ENCODE measurements at places on chromosomes 2 and 18.

GRCh38 chr2:142681952-142682351 is 195.5 kb upstream of the KYNU start:
- no peak for DNase-seq

DNA sequence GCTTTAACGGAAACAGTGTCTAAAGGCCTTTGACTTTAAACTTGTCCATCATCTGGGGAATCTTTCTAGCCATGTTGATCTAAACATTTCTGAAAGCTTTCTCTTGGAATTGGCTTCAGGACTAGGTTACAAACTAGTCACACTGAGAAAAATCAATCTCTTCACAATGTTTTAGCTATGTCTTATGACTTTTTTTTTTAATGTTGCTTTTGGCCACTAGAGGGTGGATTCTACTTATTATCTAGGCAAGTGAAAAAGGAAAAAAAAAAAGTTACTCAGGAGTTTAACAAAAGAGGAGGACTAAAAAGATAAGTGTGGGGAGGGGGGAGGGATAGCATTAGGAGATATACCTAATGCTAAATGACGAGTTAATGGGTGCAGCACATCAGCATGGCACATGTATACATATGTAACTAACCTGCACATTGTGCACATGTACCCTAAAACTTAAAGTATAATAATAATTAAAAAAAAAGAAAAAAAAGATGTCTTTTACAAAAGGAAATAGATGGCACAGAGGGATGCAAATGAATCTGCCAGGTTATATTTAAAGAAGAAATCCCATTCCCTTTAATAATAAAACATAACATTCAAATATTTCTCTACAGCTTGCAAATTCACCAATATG is 160.4 kb upstream of the PID1 start:
- no peak for DNase-seq

GRCh38 chr18:60471652-60472051 is 99.1 kb upstream of the MC4R start:
- no peak for DNase-seq

GRCh38 chr2:203690441-203691047 is 15.9 kb upstream of the CD28 start:
- no peak for DNase-seq

- no peak for DNase-seq
These were observed 38.8 kb downstream of the LIMS1 start for GRCh38 chr2:108573061-108573460.

DNA sequence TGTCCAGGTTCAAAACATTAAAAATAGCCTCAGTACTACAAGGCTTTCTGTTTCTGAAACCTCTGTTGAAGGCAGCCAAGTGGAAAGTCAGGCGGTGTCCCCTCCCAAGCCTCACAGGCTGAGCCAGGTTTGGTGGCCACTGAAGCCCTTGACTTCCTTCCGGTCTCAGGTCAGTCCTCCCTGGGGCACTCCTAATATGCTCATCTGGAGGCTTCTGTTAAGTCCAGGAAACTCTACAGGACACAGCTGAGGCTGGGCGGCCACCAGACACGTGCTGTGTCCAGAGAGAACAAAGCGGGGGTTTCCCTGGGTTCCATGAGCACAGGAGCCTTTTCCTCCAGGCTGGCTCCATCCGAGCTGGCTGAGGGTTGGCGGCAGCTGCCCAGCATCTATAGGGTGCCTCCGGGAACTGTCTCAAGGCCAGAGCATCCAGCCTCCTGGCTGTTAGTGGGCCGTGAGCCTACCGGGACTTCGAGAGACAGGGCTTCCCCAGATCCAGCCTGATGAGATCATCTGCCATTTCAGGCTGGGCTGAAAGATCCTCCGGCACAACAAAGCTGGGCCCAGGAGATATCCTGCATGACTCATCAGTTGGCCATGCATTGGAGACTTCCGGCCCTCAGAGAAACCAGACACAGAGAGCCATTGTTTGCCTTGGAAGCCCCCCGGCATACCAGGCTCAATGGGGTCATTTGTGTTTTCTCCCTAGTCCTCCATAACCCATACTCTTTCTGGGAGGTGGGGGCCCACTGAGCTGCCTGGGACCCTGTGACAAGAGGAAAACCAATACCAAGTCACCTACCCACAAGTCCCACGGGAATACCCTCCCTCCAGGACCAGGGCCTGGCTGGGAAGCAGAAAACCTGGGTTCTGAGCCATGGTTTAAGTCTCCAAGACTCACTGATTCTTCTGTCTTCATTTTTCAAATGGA is 71.7 kb downstream of the HS1BP3 start:
- no peak for DNase-seq

DNA sequence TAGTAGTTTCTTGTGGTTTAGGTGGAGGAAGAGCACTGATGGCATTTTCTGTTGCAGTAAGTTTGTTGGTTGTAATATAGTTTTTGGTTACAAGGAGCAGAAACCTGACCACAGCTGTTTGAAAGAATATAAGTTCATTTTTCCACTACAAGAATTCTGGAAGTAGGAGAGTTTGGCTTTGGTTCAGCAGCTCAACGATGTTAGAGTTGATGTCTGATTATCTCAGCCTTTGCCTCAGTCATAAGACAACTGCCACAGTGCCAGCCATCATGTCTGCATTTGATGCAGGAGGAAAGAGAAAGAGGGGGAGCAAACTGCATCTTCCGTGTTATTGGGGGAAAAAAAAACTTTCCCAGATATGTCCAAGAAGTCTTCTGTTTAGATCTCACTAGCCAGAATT is 119.1 kb downstream of the LYPD1 start:
- no peak for DNase-seq

GRCh38 chr2:151217343-151217742 is 44.3 kb downstream of the RBM43 start:
- no peak for DNase-seq

- no peak for DNase-seq
These were observed 399.8 kb downstream of the TMEM182 start for GRCh38 chr2:103161456-103162289.

DNA sequence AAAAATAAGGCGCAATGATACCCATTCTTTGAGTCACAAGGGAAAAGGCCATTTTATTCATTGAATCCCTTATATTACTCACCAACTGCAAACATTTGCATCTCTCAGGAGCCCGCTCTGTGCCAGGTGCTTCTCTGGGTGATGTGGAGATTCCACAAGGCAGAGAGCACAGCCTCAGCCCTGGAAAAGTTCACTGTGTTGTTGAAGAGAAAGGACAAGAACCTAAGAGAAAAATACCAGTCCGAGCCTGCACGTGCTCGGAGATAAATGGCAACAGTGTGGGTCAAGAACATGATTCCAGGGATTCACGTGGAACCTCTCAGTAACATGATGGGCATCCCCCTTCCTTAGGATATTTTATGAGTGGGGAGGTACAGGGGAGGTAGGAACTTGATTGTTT is 11.8 kb downstream of the GNAL start:
- DNase-seq = no peak

- DNase-seq = peak; percentile 37
These were observed 155.1 kb upstream of the RASGRP3 start for GRCh38 chr2:33321236-33321771.

GRCh38 chr2:66253066-66253465 is 181.9 kb upstream of the MEIS1 start:
- DNase-seq = no peak

DNA sequence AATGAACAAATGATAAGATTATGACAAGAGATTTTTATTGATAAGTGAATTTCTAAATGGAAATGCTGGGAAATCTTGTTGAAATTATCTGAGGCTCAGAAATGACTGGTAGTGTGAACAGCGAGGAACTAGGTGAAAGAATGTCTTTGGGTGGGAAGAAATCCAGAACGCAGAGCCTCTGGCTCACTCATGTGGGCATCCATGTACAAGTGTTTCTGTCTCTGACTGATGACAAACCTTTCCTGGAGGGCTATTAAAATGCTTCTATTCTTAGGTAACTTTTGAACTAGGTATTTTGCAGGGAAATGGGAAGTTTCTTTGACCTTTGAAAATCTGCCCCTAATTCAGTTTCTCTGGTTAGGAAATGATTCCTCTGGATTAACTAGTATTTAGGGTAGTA is 598.6 kb downstream of the SLC4A3 start:
- DNase-seq = no peak

DNA sequence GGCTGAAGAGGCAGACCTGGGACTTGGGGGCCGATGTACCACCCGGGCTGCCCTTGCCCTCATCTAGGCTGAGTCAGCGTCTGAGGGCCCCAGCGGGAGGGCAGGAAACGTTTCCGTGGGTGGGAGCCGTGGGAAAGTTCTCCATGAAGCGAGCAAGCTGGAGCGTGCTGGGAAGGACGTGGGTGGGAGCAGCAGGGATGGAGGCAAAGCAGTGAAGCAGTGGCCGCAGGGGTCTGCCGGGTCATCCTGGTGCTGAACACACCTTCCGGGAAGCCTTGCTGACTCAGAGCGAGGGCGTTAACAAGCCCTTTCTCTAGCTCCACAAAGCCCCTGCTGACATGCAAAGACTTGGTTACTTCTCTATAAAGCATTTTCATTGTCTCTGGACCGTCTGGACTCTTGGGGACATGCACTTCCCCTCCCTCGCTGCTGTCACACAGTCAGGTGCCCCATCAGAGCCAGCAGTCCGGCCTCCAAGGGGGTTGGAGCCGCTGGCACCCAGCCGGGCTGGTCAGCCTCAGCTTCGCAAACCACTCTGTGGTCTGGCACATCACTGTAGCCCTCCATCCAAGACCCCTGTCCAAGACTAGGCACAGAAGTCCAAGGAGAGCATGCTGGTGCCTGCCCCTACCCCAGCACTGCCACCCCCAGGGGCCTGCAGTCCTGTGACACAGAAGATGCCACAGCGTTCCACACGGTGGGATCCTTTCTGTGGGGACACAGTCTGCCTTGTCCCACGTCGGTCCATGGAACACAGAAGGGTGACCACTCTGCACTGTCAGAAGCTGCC is 115.1 kb upstream of the GPC1 start:
- no peak for DNase-seq

GRCh38 chr18:31209041-31209440 is 46.4 kb upstream of the DSC1 start:
- DNase-seq = no peak

GRCh38 chr2:76965772-76966171 is 556.4 kb downstream of the LRRTM4 start:
- no peak for DNase-seq

DNA sequence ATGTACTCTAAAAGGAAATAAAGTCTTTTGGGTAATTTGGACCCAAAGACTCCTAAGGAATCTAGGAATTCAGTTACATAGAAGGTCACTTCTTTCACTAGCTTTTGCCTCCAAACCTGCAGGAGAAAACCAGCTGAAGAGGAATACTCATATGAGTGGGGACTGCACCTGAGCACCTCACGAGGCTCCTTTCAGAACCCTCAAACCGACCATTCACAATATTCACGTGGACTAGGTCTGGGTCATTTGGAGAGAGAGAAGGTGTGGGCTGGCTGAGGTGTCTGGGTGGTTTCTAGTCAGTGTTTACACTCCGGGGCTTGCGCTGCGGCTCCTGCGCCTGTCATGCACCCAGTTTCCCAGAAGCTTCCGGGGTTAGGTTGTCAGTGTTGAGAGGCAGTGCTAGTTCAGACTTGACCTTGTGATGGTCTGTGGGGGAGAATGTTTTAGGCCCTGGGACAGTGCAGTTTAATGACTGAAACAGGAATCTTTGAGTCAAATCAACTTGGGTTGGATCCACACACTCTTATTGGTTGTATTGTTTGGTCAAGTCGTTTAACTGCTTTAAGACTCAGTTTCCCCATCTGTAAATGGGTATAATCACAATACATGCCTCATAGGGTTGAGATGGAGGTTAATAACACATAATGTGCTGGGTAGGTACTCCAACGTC is 78.4 kb downstream of the LIMS1 start:
- DNase-seq = peak; percentile 8

DNA sequence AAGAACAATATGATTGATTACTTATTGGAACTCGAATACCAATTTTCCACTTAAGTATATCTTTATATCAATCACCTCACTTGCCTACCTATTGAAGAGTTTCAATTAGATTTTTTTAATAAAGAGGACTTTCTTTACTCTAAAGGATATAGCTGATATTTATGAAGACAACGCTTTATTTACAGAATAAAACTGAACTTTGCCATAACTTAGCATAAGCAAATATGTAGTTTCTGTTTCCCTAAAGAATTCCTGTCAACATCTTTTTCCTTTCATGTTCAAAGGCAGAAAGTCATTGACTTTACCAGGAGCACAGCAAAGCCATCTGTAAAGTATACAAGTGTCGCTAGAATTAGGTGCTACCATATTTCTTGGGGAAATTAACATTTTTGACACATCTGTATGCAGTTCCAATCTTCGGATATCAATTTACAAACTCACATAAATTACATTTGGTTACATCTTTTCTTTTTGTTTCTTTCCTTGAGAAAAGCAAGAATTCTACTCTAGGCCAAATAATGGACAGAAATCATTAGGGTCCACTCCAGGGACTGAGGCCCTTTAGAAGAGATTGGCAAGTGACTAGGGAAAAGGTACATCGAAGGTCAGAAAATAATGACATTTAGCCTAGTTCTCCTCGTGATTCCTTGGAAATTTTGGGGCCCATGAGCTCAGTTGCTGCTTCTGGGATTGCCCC is 7.5 kb upstream of the SCN1A start:
- DNase-seq = no peak

DNA sequence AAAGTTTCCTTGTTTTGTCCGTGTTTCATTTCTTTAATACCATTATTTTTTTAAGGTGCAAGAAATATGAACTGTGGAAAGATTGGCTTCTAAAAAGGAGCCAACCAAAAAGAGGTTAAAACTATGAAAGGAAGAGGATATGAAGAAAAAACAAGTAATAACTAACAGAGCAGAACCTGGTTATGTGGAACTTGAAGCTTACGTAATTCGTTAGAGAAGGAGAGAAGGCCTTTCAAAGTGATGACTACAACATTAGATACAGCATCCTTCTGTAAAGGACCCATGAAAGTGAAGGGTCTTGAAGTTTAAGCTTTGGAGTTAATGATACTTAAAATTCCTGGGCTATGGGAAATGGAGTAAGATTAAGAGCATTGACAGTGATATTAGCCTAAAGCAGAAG is 84.5 kb downstream of the ANKRD12 start:
- DNase-seq = no peak

GRCh38 chr2:232839411-232840079 is 30.5 kb upstream of the SNORC start:
- no peak for DNase-seq

GRCh38 chr18:46623541-46623940 is 33.5 kb downstream of the LOXHD1 start:
- DNase-seq = peak; percentile 48

DNA sequence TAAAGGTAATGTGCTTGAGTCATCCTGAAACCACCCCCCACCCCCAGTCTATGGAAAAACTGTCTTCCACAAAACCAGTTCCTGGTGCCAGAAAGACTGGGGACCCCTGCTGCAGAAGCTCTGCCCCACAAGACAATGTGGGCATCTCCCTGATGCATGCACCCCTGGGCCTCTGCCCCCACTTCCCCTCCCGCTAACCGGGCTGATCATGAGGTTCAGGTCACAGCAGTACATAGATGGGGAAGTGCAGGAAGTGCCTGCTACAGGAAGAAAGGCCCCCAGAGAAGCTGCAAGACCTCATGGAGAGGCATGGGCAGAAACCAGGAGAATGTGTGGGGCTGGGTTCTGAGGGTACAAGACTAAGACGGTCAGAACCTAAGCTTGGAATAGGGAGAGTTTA is 243.4 kb upstream of the ID2 start:
- DNase-seq = no peak
